DMS79 treated with DMSO at 0.1 percent for 48 hours (cell line): ENCODE measurements at places on chromosomes 2 and 18.

GRCh38 chr2:143258126-143258892, 129.1 kb downstream of the ARHGAP15 start:
- no peak for DNase-seq

DNA sequence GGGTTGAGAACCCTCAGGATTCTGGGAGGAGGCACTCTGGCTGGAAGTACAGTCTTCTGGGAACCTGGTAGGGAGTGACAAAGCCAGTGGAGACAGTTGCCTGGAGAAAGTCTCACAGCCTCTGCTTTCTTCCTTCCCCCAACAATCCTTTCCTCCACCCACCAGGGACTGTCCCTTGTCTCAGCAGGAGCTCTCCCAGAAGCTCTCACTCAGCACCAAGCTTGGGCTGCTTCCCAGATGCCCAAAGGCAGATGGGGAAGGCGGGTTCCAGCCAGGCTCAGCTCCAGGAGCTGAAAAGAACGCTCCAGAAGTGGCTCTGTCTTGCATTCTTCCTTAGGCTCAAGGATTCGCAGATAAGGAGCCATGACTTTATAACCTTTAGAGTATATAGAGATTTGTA, 7.6 kb upstream of the NAGK start:
- DNase-seq, result no peak

GRCh38 chr2:172864182-172864581, 128.5 kb downstream of the RAPGEF4 start:
- DNase-seq, result no peak

GRCh38 chr2:136375017-136375901, 257.3 kb upstream of the CXCR4 start:
- peak; percentile 46 for DNase-seq

- no peak for DNase-seq
Observed at GRCh38 chr2:240599141-240599583, 12.6 kb downstream of the CAPN10 start.

DNA sequence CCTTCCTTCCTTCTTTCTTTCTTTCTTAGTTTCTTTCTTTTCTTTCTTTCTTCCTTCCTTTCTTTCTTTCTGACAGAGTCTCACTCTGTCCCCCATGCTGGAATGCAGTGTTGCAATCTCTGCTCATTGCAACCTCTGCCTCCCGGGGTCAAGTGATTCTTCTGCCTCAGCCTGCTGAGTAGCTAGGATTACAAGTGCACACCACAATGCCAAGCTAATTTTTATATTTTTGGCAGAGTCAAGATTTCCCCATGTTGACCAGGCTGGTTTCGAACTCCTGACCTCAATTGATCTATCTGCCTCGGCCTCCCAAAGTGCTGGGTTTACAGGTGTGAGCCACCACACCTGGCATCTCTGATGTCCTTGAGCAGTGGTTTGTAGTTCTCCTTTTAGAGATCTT, 48.5 kb downstream of the IL1R2 start:
- DNase-seq, result no peak

GRCh38 chr2:127058246-127058953, 48.6 kb downstream of the BIN1 start:
- no peak for DNase-seq

GRCh38 chr18:10476338-10476791, 21.9 kb downstream of the APCDD1 start:
- DNase-seq, result no peak

GRCh38 chr2:213164263-213164662, 12.9 kb upstream of the IKZF2 start:
- no peak for DNase-seq

GRCh38 chr2:240640939-240641338, 15.7 kb downstream of the GPR35 start:
- DNase-seq, result peak; percentile 3

DNA sequence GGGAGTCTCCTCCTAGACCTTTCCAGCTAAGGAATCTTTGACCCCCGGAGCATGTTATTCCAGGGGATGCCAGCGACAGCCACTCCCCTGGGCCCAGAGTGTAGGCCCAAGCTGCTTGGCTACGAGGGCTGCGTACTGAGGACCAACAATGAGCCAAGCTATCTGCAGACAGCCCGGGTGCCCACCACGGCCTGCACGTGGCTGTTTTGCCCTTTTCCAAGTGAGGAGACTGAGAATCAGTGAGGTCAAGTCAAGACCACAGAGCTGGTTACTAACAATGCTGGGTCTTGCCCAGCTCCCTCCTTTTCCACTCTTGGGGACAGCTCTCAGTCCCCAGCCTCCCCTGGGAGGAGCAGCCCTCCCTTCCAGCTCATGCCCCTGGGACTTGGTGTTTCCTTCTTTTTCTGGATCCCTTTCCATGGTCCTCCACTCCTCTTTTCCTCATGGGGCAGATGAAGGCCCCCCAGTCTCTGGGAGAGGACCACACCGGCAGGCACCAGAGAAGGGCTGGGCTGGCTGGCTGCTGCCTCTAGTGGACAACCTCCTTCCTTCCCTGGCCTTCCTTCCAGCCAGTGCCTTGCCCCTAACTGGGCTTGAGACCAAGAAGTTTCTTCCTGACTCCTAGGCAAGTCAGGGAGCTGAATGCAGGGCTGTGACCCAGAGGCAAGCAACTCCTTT, 550 bp upstream of the MALL start:
- DNase-seq, result peak; percentile 17

- no peak for DNase-seq
Observed at GRCh38 chr2:151520976-151521375, 111.3 kb downstream of the RIF1 start.

- no peak for DNase-seq
Observed at GRCh38 chr2:101559551-101559950, 84.6 kb upstream of the RFX8 start.

DNA sequence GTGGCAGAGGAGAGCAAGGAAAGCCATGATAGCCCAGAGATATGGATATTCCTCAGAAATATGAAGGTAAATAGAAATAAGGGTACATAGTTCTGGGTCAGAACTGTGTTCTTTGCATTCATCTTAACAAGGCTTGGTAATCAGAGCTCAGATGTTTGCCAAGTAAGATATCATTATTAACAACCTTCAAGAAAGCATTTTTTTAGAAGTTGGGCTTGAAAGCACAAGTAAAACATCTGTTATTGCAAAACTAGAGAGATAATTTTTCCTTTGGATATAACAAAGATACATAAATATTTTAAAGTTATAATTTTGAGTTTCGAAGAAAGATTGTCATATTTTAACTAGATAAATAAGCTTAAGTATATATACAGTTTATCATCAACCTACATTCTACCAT, 171.4 kb downstream of the ZNF804A start:
- no peak for DNase-seq
